ENCODE measurements at places on chromosomes 2 and 18.

DNA sequence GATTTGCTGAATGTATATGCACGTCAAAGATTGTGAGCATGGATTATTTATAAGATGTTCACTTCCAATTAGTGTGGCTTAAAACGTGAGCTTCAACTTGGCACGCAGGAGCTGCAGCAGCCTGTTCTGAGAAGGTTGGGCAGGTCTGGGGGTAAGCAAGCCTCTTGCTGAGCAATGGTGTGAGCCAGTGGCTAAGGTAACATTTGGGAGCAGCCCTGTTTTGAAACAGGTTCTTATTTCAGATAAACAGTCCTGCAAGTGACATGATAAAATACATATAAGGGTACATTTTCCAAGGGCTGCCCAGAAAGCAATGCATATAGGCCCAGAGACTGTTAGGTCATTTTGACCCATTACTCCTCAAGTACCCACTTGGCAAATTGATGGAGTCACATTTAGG is 415.3 kb downstream of the ZNF521 start:
- DNase-seq, result no peak

- DNase-seq, result no peak
These were observed 145.9 kb upstream of the COPS8 start for GRCh38 chr2:236939721-236940231.

DNA sequence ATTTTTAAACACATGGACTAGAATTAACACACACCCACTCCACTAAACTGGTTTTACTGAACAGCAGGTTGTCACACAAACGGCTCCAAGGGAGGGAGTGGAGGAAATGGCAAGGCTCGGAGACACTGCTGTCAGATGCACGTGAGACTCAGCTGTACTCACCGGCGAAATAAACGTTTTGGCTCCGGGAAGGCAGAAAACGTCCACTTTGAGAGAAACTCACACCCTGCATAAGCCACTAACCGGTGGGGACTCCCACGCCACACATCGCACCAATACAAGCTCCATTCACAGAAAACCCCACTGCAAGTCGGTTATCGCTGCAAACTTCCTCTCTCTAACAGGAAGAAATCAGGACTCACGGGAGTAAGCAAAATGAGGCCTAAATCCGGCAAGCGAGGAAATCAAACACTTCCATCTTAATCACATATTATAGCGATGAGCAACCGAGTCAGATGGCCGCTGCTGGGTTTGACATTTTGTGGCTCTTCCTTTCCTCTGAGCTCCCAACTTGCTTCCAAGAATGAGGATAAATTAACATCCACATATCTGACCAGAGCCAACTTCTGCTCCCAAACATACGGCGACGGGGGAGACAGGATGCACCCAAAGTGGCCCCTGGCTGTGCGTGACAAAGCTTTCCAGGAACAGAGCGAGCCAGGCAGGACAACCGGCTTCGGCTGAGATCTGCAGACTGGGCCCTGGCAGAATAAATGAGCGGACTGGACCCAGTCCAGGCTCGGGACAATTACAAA is 63.5 kb downstream of the HDAC4 start:
- DNase-seq, result no peak

DNA sequence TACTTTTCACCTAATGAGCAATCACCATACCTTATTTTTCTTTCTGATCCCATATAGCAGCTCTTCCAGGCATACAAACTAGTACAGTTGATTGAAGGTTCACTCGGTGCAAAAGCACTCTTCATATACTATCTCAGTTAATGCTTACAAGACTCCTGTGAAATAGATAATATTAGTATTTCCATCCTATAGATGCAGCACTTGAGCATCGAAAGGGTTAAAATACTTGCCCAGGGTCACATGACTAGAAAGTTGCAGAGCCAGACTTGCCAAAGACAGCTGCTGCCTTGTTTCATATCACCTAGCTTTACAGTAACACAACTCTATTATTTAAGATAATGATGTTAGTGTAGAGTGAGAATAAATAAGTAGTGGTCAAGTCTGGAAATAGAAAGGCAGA is 466.0 kb upstream of the TNP1 start:
- peak; percentile 55 for DNase-seq

DNA sequence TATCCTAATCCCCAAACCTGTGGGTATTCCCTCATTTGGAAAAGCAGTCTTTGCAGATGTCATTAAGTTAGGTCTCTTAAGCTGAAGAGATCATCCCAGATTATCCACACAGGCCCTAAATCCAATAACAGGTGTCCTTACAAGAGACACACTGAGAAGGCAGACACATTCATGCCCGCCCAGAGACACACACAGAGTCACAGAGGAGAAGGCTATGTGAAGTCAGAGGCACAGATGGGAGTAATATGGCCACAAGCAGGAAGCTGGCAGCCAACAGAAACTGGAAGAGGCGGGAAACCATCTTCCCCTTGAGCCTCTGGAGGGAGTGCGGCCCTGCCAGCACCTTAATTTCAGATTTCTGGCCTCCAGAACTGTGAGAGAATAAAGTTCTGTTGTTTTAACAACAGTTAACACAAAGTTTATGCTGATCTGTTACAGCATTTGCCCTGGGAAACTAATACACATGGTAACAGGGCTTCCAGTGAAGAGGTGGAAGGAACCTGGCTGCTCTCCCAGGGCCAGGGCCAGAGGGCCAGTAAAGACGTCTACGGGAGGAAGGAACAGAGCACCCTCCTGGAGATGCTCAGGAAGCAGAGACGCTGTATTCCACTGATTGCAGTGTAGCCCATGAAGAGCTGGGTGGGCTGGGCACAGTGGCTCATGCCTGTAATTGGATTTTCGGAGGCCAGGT is 217.5 kb downstream of the GLI2 start:
- DNase-seq, result no peak

- DNase-seq, result no peak
These were observed 36.6 kb upstream of the DSC1 start for GRCh38 chr18:31199190-31199769.

DNA sequence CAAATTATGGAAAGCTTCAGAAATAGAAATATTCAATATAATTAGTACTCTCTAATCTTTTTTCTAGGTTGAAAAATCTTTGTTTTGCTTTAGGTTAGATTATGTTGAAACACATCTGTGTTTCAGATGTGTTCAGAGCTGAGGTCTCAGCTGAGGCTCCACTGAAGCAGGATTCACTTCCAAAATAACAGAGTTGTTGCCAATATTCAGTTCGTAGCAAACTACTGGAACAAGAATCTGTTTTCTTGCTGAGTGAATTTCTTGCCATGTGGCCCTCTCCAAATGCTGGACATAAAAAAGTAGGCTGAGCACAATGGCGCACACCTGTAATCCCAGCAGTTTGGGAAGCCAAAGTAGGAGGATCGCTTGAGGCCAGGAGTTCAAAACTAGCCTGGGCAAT is 8.7 kb downstream of the PHOSPHO2 start:
- DNase-seq, result no peak

GRCh38 chr18:49662506-49662905 is 100.6 kb downstream of the LIPG start:
- no peak for DNase-seq

GRCh38 chr2:66571918-66572317 is 137.0 kb downstream of the MEIS1 start:
- DNase-seq, result no peak

GRCh38 chr18:80109676-80110078 is 615 bp downstream of the ADNP2 start:
- peak; percentile 48 for DNase-seq

- no peak for DNase-seq
These were observed 250 bp upstream of the SPEG start for GRCh38 chr2:219434468-219434717.

GRCh38 chr2:24189551-24189950 is 14.7 kb downstream of the FAM228A start:
- DNase-seq, result no peak

DNA sequence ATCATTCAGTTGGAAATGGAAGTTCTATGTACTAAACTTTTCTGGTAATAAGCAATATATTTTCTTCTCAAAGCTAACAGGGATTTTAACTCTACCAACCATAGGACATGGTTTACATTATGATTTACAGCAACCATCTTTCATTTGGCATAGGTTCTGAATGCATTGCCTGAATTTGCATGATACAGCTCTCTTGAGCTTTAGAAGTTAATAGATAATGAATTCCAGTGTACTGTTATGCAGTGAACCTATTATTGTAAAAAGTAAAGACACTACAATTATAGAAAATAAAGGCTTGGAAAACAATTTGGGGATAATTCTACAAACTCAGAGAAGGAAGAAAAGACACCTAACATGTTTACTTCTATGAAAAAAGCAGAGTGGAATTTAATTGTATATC is 182.0 kb downstream of the GRB14 start:
- DNase-seq, result no peak

- DNase-seq, result no peak
These were observed 4.6 kb upstream of the DLX1 start for GRCh38 chr2:172080641-172081220.

DNA sequence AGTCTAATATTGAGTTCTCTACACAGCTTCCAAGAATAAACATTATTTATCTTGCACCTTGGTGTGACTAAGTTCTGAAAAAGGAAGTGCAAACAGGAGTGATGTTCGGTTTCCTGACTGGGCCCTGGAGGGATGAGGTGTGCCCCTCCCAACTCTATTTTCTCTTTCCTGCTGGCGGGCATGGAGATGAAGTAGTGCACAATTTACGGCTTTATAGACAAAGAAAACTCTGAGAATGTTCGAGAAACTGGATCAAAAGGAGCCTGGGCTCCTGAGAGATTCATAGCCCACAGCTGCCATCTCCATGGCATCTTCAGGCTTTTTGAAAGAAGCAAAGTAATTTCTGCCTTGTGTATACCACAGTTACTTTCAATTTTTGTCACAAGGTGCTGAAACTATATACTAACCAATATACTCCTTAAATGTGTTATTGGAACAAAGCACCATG is 22.3 kb downstream of the LRATD1 start:
- DNase-seq, result no peak

DNA sequence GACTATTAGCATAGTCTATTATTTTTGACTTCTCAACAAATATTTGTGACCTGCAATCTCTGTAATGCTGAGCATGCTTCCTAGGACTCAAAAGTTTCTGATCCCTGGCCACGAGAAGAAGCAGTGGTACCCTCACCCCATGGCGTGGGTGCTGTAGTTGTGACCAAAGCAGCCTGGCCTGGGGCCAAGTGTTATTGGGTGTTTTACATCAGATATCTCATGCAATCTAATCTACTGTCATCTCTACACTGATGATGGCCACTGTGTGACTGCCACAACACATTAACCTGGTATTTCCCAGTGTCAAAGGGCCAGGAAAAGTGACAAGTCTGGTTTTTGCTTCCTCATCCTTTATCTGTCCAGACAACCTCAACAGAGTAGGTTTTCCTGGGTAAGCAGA is 80.8 kb upstream of the WIPF1 start:
- DNase-seq, result no peak

GRCh38 chr2:43209204-43209717 is 17.1 kb downstream of the ZFP36L2 start:
- no peak for DNase-seq

DNA sequence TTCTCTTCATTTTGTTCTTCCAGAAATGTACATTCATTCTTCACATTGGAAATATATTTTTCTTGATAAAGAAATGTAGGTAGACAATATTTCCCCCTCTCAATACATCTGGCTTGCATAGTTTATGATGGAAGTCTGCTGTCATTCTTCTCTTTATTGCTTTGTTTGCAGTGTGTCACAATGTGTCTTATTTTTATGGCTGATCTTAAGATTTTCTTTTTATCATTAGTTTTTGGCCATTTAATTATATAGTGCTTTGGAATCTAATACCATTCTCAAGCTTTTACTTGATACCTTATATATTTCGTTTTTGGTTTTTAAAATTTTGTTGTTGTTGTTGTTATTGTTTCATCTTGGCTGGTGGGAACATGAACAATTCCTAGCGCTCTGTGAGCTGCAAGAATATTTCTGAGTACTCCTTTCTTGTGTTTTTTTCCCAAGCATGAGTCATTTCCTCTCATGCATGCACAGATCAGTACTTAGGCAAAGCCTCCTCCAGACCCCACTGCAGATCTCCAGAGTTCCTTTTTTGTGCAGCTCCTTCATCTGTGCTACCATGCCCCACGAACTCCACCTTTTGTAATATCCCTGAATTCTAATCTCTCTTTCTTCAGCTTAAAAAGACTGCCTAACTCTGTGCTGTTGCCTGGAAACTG is 13.7 kb upstream of the MMADHC start:
- DNase-seq, result no peak

- peak; percentile 64 for DNase-seq
These were observed 116.6 kb downstream of the SRBD1 start for GRCh38 chr2:45494275-45494977.

DNA sequence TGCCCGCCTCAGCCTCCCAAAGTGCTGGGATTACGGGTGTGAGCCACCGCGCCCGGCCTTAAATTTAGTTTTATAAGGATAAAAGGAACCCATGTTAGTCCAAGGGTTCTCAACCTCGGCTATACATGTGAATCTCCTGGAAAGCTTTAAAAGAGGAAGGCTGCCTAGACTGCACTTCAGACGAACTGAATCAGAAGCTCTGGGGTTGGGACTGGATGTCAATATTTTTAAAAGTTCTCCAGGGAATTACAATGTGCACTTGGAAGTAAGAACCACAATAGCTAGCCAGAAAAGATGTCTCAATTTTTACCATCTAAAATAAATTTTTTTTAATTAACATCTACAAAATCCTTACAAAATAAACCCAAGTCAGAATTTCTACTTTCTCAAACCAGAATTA is 10.1 kb downstream of the LMAN2L start:
- DNase-seq, result no peak

DNA sequence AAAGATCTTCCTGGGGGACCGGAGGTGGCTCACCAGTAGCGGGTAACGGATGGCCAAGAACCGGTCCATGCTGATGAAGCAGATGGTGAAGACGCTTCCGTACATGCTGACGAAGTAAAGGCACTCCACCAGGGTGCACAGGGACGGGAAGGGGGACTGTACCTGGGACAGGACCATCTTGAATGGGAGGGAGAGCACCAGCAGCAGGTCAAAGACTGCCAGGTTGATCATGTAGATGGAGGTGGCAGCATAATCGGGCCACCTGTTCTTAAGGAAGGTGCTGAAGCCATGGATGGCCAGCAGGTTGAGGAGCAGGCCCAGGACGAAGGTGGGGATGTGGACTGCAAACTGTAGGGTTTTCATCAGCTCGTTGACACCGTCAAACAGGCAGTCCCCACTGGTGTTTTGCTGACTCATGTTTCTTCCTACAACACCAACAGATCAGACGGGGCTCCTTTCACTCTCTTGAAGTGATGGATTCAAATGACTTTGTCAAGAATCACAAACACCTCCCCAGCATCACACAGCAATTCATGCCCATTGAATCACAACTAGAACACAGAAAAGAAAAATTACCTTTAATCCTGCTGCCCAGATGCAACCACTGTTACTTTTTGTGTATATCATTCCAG is 14.4 kb downstream of the GPR55 start:
- no peak for DNase-seq

DNA sequence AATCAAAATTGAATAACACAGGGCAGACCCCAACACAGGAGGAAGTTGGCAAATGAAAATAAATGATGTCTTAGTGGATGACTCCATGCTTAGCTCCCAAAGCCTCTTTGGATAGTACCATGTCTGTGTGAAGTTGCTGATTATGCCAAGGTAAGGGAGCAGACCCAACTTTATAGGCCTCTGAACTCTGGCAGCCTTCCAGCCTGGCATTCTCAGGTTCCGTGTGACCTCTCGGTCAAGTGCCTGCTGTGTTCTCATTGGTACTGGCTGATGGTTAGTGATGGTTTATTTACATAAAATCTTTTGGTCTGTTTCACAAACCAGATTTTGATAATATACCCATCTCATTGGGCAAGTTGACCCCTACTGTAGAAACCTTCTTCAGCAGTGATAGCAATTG is 112.2 kb upstream of the TTC39C start:
- peak; percentile 46 for DNase-seq

GRCh38 chr18:35624146-35624545 is 42.6 kb downstream of the GALNT1 start:
- no peak for DNase-seq

Data from NCI-H1105 treated with DMSO at 0.1 percent for 48 hours (cell line).